Stimulated activated CD8-positive, alpha-beta memory T cell treated with anti-CD3 and anti-CD28 coated beads, Interleukin-4, amount 100 ng/mL, for 4 hours (primary cell): ENCODE measurements at places on chromosomes 4 and X.

DNA sequence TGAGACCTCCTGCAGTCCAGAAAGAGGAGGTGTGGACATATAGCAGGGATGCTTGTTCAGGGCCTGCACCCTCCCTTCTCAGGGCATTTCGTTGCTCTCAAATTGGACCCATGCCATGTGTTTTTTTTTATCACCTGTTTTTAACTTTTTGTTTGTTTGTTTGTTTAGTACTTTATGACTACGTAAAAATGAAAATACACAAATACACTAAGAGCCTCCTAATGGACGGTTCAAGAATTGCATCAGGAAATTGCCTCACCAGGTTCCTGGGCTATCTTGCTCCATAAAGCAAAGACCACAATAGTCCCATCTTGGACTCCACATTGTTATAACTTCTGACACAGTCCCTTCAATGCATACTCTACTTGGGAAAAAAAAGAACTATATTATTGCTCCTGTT is 1685.9 kb upstream of the TENM3 start:
- DNase-seq, result no peak

DNA sequence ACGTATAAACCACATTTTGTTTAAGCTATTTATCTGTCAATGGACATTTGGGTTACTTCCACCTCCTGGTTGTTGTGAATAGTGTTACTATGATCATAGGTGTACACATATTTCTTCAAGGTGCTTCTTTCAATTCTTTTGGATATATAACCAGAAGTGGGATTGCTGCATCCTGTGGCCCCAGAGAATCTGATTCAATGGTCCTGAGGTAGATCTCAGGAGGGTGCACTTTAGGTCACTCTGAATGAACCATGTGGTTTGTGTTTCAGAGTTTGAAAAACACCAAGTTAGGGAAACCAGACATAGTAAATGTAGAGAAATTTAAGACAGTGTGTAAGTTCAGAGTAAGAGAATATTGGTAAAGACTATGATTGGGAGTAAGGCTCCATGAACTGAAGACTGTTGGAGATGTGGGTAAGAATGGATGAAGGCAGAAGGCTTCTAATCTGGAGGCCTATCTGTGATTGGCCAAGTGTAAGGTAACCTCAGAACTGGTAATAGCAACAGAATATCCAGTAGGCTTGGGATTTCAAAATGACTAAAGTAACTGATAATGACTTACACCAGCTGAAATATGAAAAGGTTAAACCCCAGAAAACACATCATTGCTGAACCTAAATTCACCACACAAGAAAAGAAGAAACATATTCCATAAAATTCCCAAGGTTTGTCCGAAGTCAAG is 236.9 kb downstream of the CAMK2D start:
- DNase-seq, result no peak

- no peak for DNase-seq
These were observed 115.1 kb downstream of the FRYL start for GRCh38 chr4:48664938-48665337.

DNA sequence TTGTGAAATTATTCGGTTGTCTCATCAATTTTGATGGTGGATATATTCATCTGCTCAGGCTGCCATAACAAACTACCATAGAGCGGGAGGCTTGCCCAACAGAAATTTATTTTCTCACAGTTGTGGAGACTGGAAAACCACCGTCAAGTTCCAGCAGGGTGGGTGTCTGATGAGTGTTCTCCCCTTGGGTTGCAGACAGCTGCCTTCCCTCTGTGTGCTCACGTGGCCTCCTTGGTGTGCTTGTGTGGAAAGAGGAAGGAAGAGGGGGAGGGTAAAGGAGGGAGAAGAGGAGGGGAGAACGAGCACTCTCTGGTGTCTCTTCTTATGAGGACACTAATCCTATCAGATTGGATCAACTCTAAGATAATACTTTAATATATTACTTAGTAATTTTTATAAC is 123.8 kb upstream of the TEX13D start:
- no peak for DNase-seq

DNA sequence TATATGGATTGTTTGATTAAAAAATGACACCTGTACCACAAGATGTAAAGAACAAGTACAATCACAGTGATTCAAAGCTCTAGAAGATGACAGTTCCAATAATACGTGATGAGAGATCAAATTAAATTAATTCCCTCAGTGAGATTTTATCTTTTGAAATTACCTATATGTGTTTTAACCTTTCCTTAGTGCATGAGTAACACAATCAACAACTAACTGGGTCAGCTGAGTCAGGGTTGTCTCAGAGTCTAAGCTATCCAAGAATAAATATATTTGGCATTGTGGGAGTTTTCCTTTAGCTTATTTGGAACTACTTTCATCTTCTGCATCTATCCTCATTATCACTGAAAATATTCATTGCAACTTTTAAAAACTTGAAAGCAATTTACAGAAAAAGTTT is 162.8 kb downstream of the WDFY3 start:
- no peak for DNase-seq

DNA sequence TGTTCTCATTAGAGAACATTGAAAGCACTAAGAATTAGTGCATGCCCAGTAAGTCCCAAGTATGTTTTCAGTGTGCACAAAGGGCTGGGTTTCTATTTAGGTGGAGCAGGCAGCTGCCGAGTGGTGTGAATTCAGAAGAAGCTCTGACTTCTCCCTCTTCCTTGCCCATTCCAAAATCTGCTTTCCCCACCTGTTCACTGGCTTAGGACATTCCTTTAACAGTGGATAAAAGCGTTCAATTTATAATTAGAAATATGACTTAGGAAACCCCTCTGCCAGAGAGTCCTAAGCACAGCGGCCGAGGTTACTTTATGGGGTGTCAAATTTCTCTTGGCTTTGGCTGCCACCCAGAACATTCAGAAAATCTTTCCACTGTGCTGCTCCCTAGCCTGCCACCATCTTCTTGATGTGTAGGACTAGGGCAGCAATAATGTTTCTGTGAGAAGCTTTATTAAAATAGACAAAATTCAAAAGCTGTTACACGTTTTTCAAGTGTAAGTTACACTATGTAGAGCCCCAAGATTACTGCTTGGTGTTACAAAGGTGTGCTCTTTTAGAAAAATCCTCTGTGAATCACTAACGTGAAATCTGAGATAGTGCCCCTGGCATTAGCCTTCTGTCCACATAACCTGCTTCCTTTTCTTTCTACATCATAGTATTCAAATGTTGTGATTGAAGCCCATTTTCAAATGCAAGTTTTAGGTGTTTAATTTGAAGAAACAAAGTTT is 191.6 kb upstream of the ANKRD50 start:
- no peak for DNase-seq

- DNase-seq, result no peak
These were observed 3.8 kb downstream of the SAP30 start for GRCh38 chr4:173374588-173374987.

- DNase-seq, result no peak
These were observed 67.2 kb upstream of the NDP start for GRCh38 chrX:44040406-44040805.

- DNase-seq, result no peak
These were observed 33.9 kb downstream of the NELFA start for GRCh38 chr4:1974840-1975239.

DNA sequence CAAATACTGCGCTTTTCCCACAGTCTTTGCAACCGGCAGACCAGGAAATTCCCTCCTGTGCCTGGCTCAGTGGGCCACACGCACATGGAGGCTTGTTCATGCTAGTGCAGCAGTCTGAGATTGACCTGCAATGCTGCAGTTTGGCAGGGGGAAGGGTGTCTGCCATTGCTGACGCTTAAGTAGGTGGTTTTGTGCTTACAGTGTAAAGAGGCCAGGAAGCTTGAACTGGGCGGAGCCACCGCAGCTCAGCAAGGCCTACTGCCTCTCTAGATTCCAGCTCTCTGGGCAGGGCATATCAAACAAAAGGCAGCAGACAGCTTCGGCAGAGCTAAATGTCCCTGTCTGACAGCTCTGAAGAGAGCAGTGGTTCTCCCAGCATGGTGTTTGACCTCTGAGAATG is 390.5 kb upstream of the TECRL start:
- no peak for DNase-seq

DNA sequence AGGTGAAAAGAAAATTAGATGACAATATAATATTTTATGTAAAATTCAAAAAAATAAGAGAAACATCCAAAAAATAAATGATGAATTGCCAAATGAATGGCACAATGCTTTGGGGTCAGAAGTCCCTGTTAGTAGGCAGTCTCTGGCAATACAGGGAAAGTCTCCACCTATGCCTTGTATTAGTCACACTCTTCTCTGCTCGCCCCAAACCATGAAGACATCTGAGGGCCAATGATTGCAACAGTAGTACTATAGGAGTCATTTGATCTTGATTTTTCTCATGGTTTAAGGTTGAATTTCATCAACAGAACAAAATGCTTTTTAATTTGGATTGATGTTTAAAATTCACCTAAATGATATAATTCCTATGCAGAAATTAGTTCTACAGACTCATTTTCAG is 3.9 kb upstream of the PRSS12 start:
- no peak for DNase-seq

DNA sequence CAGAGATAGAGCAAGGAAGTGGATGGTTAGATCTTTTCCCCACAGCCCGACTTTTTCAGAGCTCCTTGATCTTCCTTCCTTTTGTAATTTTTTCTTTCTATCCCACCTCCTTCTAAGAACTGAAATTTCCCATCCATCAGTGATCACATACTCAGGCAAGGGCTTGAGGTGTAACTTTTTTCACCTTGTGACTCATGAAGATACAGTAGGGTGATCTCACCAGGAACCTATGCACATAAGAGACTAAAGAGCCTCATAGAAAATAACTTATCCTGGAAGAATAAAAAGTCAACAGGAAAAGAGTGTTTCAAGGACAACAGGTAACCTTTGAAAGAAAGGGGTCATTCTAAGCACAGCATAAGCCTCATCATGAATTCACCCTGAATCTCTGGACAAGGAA is 131.2 kb upstream of the HCCS start:
- DNase-seq, result no peak

- DNase-seq, result no peak
These were observed 53.2 kb downstream of the SORBS2 start for GRCh38 chr4:185758807-185759206.

DNA sequence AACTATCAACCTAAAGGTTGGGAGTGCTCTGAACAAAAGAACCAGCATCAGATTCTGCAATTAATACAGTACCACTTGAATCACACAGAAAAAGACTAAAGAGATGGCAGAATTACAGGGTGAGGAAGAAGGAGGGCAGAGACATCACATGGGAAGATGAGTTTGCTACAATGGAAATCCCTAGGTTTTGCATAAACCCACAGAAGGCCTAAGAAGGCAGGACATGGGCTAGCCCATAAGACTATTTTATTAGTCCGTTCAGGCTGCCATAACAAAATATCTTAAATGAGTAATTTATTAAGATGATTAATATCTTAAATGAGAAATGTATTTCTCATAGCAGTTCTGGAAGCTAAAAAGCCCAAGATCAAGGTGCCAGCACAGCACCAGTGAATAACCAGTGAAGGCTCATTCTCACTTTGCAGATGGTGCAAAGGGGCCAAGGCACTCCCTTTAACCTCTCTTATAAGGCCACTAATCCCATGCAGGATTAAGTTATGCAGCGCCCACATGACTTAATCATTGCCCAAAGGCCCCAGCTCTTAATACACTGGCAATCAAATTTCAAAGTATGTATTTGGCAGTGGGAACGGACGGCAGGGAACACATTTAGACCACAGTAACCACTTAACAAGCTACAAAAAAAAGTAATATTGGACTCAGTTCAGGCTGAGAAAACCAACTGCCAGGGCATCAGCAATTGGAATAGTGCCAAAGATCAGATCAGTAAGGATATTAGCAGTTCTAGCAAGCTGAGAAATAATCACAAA is 47.6 kb upstream of the NEUROG2 start:
- DNase-seq, result no peak

DNA sequence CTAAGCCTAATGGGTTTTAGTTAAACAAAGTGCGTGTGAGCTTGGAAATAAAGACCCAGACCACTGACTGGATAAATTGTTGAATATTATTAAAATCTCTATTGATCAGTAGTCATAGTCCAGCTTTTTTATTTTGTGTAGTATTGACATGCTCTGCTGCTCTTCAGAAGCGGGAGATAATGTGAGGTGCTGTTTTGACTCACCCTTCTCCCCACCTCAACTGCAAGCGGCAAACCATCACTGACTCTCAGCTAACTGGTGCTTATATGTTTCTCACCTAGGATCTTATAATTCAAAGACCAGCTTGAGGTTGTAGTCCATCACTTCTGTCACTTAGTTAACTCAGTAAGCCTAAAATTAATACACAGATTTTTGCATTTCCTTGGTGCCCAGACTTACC is 72.2 kb downstream of the COMMD8 start:
- DNase-seq, result no peak

DNA sequence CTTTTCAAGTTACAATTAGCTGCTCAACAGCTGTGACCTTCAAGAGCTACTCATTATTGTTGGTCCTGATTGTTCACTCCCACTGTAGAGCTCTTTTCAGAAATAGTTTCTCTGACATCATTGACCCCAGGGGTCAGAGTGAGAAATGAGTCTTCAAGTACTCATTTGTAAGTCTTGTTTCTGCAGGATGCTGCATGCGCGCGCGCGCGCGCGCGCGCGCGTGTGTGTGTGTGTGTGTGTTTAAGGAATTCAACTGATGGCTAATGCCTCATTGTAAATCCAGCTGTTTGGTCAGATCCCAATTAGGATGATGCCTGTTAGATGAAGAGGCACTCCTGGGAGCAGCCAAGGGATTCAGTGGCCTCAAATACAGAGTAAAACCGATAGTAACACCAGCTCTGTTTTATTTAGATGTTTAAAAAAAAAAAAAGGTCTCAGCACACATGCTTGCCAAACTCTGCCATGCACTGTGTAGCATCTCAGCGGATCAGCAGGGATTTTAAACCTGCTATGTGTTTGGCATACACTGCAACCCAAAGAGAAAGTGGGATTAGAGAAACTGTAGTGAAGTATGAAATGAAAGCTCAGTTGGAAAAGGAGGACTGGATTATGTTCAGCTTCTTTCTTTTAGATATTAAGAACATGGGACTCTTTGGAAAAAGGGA is 332.3 kb downstream of the ADGRL3 start:
- no peak for DNase-seq

GRCh38 chrX:3526731-3527130 is 180.3 kb upstream of the MXRA5 start:
- DNase-seq, result no peak

DNA sequence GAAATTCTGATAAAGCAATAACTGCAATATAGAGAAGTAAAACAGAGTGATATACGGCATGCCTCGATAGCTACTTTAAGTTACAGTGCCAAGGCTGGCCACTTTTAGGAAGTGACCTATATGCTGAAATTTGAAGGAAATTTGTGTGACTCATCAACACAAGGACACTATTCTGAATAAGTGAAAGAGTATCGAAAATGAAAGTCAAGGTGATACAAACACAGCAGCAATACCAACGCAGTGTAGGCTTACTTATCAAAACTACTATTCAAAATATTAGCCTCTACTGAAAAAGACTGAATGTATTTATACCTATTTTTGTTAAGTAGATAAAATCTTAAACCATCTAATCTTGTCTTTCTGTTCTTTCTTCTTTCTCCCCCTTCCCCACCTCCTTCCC is 459.9 kb upstream of the GNPDA2 start:
- no peak for DNase-seq

DNA sequence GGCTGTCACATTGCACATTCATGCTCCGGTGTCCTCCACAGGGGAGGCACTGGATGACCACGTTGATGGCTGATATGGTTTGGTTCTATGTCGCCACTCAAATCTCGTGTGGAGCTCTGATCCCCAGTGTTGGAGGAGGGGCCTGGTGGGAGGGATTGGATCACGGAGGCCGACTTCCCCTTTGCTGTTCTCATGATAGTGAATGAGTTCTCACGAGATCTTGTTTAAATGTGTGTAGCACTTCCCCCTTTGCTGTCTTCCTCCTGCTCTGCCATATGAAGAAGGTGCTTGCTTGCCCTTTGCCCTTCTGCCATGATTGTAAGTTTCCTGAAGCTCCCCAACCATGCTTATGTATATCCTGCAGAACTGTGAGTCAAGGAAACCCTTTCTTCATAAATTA is 22.3 kb upstream of the NAT8L start:
- no peak for DNase-seq
